Activated CD4-positive, alpha-beta T cell treated with anti-CD3 and anti-CD28 coated beads for 24 hours (primary cell): ENCODE measurements at places on chromosomes 1 and 21.

DNA sequence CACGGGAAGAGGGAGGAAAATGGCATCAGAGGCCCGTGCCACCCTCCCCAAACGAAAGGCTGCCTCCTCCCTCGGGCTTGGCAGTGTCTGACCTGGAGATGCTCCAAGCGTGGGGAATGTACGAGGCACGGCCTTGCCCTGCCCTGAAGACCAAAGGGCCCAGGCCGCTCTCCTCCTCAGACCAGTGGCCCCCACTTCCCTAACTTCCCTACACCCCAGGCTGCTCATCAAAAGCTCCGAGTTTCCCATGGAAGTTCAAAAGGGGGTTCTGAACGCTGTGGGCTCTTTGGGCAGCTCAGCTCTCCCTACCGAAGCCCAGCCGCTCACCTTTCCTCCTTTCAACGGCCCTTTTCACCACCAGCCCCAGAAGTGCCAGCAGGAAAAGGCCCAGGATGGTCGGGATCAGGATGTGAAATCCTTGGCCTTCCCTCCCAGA is 11.8 kb downstream of the FCMR start:
- DNase-seq, result no peak

DNA sequence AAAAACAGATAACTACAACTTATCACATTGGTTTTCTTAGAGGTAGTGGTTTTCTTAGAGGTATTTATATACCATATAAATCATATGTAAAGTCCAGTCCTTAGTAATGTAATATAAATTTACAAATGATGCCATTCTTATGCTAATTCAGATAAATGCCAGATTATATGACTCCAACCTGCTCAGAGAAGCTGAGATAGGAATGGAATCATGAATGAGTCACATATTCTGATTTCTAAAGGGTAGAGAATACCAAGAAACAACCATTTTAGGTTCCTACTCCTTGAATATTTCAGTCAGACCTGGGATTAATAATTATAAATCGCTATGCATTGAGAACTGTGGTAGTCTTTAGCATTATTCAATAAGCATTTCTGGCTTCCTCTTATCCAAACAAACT is 760.1 kb upstream of the NEGR1 start:
- DNase-seq, result no peak

DNA sequence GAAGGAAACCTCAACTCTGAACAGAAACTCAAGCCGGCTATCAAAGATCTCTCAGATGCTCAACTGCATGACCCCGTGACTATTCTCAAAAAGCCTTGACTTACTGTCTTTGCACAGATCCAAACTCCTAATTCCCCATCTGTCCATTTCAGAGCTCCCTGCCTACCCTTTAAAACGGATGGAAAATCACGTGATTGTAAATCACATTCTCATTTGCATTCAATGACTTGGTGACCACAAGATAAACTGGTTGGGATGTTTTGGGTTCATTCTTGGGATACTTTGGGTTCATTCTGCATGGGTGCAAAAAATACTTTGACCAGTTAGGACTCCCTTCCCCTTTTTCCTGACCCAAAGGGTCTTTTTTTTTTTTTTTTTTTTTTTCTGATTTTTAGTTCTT is 41.3 kb upstream of the RUNX1 start:
- DNase-seq, result no peak

GRCh38 chr1:22876359-22877111 is 96.1 kb downstream of the LACTBL1 start:
- no peak for DNase-seq

- DNase-seq, result no peak
These were observed 33.1 kb upstream of the COG2 start for GRCh38 chr1:230609208-230609607.

GRCh38 chr1:244010191-244010590 is 40.9 kb upstream of the ZBTB18 start:
- peak; percentile 18 for DNase-seq

DNA sequence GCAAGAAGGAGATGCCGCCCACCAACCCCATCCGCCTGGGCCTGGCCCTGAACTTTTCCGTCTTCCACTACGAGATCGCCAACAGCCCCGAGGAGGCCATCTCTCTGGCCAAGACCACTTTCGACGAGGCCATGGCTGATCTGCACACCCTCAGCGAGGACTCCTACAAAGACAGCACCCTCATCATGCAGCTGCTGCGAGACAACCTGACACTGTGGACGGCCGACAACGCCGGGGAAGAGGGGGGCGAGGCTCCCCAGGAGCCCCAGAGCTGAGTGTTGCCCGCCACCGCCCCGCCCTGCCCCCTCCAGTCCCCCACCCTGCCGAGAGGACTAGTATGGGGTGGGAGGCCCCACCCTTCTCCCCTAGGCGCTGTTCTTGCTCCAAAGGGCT is 732 bp downstream of the SFN start:
- no peak for DNase-seq

DNA sequence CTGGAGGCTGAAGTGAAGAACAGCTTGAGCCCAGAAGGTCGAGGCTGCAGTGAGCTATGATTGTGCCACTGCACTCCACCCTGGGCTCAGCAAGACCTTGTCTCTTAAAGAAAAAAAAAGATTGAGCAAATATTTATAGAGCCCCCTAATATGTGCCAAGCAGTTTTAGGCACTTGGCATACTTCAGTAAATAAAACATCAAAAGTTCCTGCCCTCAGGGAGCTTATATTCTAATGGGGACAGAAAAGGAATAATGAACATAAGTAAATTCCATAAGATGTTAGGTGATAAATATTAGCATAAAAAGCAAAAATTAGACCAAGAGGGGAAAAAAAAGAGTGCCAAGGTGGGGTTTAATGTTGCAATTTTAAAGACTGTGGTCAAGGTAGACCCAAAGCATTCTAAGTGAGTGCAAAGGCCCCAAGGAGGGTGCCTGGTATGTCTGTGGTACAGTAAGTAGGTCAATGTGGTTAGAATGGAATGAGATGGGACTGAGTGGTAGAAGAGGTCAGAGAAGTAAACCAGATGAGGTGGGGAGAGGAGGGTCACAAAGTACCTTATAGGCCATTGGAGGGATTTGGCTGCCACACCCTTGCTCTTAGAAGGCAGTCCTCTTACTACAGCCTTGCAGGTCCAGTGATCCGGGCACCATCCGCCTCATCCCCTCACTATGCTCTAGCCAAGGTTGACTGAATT is 2.2 kb upstream of the TOE1 start:
- no peak for DNase-seq

GRCh38 chr21:39971956-39972355 is 104.7 kb downstream of the PCP4 start:
- DNase-seq, result no peak

- no peak for DNase-seq
These were observed 26.4 kb upstream of the PPP1R15B start for GRCh38 chr1:204437796-204438570.

DNA sequence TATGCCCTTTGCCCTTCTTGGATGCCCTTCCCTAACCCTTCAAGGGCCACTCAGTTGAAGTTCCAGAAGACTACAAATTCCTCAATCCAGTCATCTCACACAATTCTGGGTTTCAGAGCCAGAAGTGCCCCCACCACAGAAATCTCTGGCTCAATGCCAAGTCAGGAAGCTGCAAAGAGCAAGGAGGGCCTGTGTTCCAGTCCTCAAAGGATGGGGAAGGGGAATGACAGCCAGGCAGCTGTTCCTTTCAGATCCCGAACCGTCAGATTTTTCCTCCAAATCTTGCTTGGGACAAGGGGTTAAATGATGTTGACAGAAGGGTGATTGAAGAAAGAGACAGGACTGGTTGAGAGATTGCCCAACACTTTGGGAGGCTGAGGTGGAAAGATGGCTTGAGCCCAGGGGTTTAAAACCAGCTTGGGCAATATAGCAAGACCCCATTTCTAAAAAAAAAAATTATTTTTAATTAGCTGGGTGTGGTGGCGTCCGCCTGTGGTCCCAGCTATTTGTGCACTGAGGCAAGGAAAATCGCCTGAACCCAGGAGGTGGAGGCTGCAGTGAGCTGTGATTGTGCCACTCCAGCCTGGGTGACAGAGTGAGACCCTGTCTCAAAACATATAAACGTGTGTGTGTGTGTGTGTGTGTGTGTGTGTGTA is 716 bp upstream of the HPDL start:
- DNase-seq, result no peak

- DNase-seq, result no peak
These were observed 13.2 kb downstream of the SYT11 start for GRCh38 chr1:155872527-155872926.

DNA sequence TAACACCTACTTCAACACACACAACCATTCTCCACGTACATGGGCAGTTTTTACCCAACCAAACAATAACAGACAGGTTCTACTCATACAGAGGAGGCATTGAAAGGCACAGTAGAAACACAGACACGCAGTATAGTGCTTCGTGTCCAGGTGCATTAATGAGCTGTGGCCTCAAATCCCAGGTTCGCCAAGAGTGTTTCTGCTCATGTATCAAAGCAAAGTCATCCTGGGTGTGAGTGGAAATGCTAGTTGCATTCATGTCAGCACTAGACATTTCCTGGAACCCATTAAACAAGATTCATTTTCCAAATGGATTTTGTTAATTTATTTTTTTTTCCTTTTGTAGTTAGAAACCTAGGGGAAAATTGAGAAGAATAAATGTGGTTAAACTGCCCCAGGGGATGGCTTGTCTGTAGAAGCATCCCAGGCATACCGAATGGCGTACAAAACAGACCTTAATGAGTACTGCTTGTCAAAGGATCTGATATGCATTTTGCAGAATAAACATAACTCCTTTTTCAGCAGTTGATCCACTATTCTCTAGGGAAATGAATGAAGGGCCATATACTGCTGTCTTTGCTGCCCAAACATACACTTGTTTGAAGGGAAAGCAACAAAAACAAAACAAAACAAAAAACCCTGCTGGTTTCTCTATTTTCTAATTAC is 298.6 kb upstream of the ST6GALNAC5 start:
- DNase-seq, result no peak

GRCh38 chr1:171581766-171582165 is 40.3 kb upstream of the MYOCOS start:
- no peak for DNase-seq

- DNase-seq, result no peak
These were observed 34.5 kb downstream of the EPHX1 start for GRCh38 chr1:225844236-225845061.

GRCh38 chr1:67980028-67980427 is 70.4 kb downstream of the DIRAS3 start:
- DNase-seq, result no peak

GRCh38 chr21:44590311-44590721 is 2.0 kb downstream of the KRTAP10-6 start:
- DNase-seq, result no peak

- no peak for DNase-seq
These were observed 25.8 kb upstream of the PPP1R8 start for GRCh38 chr1:27804791-27805190.

DNA sequence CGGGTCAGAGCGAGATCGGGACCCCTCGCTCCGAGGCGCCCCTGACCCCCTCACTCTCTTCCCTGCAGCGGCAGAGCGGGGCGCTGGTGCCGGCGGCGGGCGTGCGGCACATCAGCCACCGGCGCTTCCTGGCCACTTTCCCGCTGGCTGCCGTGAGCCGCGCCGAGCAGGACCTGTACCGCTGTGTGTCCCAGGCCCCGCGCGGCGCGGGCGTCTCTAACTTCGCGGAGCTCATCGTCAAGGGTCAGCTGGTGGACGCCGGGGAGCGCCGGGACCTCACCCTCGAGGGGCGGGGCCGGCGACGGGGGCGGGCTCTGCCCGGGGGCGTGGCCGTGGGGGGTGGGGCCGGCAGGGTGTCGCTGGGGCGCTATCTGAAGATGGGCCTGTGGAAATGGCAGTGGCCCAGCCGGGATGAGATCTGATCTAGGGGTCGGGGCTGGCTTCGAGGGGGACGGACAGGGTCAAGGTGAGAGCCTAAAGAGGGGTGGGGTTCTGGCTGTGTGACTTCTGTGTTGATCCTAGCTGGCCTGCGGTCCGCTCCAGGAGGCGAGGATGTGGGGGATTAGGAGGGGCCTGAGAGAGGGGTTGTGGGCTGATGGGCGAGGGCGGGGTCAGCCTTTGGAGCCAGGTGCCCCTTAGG is 23.6 kb downstream of the PTPRU start:
- no peak for DNase-seq

- no peak for DNase-seq
These were observed 100.4 kb downstream of the PSMG1 start for GRCh38 chr21:39082656-39083376.

- DNase-seq, result no peak
These were observed 75.9 kb downstream of the PRRX1 start for GRCh38 chr1:170739803-170740202.

DNA sequence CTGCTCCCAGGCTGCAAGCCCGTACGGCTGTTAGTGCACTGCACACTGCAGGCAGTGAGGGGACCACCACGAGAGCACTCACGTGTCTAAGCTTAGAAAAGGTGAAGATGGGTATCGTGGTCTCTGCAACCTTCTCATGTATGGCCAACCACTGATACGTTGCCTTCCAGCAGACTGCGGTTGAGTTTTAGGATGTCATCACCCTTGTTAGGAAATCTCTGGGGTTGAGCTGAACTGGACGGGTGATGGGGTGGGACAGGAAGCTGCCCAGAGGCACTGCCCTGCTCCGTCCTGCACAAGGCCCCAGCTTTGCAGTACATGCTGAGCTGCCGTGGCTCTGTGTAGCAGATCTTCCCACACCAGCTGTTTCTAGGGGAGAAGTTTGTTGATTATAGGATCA is 43.3 kb downstream of the FAAP20 start:
- DNase-seq, result no peak

DNA sequence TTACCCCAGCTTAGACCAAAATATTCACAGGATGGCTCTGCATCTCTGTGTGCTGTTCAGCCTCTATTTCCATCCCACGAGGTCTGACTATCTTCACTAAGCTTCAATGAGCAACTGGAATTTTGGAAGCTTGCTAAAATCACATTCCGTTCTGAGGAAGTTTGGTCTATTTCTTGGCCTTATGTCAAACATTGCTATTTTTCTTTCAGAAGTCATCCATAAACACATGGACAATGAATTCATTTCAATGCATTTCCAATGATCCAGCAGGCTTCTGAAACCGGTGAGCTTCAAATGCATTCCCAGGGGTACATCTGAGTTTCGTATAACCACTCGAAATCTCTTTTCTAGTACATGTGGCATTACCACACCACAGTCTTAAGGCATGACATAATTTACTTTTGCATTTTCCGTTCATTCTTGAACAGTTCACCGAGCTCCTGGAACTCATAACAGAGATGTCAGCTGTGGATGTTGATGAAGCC is 294.1 kb upstream of the KAZN start:
- DNase-seq, result no peak

GRCh38 chr1:41241749-41242341 is at the start of gene SCMH1:
SCMH1 (minus strand) TSS chr1:41242306; CDS start chr1:41186133, 56,173 bp downstream.
- DNase-seq, result peak; percentile 20

DNA sequence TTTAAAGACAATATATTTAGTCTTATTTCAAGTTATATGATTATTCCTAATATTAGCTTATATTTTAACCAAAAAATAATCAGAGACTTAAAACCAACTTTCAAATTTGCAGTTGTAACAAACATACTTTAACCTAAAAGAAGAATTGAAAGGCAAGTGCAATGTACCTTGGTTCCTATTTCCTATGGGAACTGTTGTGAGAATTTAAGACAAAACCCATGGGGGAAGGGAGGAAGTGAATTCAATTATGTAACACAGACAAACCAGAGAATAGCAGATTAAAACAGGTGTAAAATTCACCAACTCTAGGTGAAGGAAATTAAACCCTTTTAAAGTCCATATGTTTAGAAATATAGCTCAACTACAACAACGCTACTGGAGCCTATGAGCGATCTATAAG is 22.6 kb upstream of the CR2 start:
- DNase-seq, result no peak
